ENCODE measurements at places on chromosomes 7 and 10.

DNA sequence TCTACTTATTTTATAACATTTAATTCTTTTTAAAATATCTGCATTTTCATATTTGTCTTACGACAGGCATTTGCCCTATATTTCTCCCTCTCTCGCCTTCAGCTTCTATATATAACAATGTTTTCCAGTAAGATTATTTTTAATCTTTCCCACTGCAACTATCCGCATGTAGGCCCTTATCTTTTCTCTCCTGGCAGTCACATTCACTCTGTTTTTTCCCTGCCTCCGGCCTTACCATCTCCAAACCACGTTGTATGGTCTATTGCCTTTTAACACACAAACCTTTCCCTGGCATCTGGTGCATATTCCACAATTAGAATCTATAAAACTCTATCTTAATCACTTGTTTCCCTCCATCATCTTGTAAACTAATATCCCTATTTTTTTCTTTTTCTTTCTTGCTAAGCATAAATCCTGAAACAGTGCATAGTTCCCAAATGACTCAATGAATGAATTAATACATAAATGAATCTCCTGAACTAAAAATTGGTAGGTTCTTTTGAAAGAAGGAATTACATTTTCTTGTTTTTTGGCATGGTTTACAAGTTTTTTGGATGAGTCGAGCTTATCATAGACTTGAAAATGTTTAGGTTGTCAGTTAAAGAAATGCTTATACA lies 173.2 kb downstream of the SEMA3A start:
- no peak for DNase-seq

DNA sequence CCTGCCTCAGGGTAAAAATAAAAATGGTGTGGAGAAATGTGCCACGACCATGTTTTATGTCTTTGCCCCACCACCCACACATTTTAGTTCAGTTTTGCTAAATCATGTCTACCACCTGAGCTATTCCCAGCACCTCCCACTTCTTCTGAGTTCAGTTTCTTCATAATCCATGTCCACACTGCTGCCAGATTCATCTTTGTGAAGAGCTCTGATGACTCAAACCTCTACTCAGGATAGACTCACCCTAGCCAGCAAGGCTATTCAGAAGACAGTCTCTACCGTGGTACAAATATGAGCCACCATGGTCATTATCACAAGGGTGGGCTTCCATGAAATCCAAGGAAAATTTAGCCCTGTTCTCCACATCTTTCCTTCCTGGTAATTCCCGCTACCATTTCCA lies 231.1 kb upstream of the PRKCQ start:
- no peak for DNase-seq

GRCh38 chr10:102657984-102658724 lies 13.9 kb downstream of the TRIM8 start:
- no peak for DNase-seq

GRCh38 chr7:2637505-2638223 lies 5.9 kb downstream of the TTYH3 start:
- peak; percentile 76 for DNase-seq

- DNase-seq = no peak
Observed at GRCh38 chr7:101618207-101618839, 10.8 kb downstream of the MYL10 start.

DNA sequence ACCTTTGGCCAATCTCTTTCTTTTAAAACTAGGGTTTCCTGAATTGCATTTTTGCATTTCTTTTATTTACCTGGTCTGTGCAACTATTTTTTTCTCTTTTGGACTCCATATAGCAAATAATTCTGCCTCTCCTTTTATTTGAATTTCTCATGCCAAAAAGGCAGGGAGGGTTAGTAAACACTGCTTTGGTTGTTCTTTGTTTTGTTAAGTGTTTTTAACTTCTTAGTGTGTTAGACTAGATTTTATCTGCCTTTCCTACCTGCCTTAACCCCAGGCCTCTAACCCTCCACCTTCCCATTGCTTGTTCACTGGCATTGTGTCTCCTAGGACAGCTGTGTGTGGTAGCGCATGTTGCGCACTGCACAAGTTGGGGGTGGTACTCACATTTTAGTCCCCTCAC lies 18.1 kb downstream of the ZMIZ1 start:
- no peak for DNase-seq

- no peak for DNase-seq
Observed at GRCh38 chr7:21071561-21072501, 285.1 kb upstream of the SP8 start.

DNA sequence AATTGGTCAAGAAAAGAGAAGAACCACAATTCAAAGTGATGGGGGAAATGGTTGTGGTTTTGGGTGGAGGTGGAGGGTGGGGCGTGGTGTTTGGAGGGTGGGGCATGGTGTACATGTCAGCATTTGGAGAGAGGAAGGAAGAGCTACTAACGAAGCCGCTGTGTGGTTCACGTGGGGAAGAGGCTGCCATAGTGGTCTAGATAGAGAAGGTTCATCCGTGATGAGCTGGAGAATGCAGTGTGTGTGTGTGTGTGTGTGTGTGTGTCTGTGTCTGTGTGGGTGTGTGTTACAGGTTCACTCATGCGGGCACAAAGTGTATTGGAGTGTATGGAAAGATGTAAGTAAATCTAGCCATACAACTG lies 6.1 kb upstream of the VCL start:
- DNase-seq = no peak

GRCh38 chr10:21985541-21985940 lies 18.0 kb downstream of the DNAJC1 start:
- no peak for DNase-seq

DNA sequence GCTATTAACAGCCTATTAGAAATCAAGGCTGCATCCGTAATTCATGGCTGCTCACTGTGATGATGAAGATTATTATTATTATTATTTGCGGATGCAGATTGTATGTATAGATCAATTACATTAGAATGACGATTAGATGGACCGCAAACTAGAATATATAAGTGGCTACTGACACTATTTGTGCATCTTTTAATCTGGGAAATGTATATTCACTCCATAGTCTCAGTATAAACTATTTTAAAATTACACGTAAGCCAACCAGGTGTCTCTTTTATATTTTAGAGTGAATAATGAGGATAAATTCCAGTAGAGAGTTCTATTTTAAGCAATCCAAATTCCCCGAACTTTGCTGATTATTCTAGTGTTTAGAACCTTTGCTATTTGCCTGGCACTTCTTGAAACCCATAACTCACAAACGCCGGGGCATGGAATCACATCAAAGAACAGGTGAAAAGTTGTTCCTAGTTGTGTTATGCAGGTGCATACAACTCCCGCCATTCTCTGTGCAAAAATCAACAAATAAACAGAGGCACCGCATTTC lies 509 bp upstream of the ING3 start:
- DNase-seq = no peak

DNA sequence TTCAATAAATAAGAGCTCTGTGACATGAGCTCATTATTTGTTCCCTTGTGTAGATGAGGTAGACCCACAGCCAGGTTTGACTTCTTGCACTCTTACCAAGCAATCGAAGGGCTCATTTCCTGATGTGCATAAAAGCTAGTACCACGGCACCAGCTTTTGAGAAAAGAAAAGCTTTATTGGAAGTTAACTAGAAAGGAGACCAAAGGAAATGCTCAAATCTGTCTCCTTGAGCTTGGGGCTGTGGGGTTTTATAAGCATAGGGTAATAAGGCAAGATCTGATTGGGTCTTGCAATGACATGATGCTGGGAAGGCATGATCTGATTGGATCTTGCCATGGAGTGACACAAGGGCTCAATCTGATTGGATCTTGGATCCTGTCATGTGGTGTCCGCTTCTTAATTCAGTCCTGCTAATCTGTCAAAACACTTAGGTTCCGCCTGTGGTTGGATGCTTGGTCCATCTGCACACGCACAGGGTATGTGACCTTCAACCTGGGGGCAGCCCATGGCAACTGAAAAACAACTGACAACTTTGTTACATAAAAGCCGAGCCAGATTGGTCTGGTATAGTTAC lies 47.8 kb upstream of the FRMD4A start:
- no peak for DNase-seq

DNA sequence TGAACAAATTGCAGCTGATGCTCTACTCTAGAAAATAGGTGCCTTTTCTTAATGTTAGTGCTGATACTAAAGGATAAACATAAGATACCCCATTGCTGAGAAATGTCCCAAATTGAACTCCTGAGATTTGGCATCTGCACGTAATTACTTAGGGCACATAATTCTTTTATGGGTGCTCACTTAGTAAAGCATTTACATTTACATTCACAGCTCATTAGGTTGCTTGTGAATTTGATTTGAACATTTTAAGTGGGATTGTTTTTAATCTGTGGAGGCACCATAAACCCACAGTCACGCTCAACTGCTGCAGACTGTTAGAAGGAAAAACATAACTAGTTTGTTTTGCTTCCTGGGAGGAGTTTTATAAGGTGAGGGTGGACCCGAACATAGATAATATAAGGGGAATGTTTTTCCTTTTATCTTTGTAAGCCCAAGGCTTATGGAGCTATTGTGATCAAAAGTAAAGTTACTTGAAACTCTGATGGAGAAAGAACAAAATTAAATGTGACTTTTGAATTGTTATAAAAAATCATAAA lies 560.8 kb downstream of the REEP3 start:
- no peak for DNase-seq

DNA sequence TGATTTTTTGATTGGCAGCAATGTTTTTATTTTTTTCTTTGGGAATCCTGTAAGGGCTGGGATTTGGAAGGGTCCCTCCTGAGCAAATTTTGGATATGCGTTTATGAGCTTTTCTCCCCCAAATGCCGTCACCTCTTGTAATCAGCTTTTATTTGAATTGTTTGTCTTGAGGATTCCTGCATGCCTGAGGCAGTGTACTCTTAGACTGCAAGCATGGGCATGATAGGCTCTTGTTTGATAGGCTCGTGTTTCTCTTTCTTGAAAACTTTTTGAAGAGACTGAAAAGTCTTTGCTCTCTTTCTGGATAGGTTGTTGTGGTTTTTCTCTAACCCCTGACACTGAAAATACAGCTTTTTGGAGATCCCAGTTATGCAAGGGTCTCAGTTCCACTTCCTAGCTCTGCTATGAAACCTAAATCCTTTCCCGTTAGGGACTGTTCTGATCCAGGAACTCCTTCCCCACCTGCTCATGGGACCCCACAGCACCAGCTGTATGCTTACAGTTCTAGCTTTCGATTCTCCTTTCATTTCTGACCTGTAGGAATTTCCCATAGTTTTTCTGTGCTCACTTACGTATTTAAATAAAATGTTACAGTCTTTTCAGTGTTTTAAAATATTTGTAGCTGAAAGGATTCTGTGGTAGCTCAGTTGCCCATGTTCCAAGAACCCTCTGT lies 17.2 kb downstream of the TSPAN13 start:
- no peak for DNase-seq

- DNase-seq = no peak
Observed at GRCh38 chr10:89075631-89076030, 85.0 kb downstream of the FAS start.

DNA sequence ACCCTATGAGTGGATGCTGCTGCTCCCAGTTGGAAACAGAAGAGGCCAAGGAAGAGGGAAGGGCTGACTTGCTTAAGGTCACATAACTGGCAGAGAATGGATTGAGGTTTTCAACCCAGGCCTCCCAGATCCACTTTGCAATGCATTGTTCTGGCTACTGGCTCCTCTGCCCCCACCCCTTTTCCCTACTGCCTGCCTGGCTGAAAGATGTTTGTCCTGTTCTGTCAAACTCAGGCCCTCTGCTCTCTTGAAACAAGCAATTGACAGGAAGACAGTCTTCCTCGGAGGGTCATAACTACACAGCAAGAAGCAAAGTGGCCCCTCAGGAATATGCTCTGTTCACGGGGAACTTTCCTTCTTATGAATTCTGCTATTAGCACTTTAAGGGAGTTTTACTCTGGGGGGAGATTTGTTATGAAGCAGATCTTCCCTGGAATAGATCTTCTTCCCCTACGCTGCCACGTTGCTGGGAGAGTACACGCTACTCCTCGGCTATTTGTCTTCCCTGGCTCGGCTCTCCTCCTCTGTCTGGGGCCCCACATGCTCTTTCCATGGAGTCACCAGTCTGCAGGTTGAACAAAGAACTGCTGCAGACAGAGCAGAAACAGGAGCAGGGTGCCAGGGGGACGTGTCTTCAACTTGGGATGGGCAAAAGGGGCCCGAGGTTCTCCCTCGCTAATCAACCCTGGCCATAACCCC lies 436.1 kb downstream of the TYW1 start:
- DNase-seq = no peak

DNA sequence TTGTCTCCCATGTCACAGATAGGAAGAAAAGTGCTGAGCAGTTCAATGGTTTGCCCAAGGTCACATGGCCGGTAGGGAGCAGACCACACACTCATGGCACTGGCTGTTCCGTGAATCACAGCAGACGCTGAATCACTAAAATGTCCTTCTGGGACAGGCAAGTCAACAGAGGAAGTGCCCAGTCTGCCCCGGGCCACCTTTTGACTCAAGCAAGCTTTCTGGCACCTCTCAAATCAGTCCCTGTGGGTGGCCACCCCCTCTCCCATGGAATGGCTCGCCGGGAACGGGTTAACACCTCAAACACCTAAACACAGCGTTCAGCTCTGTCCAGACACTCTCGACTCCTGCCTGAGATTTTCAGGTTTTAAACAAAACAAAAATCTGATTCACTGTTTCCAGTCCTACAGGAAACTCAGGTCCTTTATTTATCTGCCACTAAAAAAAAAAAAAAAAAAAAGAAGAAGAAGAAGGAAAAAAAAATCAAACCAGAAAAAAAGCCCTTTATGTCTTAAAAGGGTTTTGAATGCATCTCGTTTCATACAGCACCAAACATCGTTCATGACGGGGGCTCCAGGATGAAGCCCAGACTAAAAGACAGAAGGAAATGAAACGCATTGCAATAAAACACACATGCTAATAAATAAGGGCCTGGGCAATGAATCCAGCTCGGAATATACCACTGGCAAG lies 15.5 kb downstream of the CARD11 start:
- peak; percentile 82 for DNase-seq

DNA sequence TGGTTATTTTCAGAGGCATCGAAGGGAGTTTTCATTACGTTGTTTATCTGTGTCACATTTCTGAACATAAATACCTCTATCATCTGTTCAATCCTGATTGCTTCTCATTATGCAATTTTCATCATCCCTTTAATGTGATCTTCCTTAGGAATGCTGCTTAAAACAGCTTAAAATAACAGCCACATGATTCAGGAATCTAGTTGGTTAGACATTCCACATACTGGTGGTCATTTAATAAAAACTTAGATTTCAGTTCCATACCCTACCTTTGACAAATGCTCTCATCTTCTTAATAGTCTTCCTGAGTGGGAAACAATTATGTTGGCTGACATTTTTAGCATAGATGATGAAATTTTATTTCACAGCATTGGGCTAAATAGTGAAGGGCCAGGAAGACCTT lies 191.3 kb upstream of the CDCA7L start:
- no peak for DNase-seq

DNA sequence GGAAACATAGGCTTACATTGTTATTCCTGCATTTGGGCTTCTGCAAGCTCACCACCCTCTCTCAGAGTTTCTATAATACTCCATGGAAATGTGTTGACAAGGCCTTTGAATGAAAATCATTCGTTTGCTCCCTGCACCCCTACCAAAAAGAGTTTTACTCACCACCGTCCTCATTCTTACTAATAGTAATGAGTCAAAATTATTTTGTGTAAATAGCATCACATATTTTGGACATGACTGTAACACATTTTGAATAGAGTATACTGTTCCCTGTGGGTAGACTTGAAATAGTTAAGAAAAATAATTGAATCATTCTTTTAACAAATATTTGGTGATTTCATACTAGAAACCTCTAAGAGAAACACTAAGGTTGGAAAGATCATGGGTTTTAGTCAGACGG lies 84.6 kb downstream of the AKAP9 start:
- DNase-seq = no peak

GRCh38 chr7:33807779-33808482 lies 97.4 kb upstream of the BMPER start:
- no peak for DNase-seq

GRCh38 chr7:151699928-151700319 lies 177.0 kb downstream of the PRKAG2 start:
- DNase-seq = no peak

- no peak for DNase-seq
Observed at GRCh38 chr10:119323085-119324016, 116.0 kb downstream of the GRK5 start.

Measured in tibial artery (tissue), 4 donors.